ENCODE measurements at places on chromosomes 12 and 14.

GRCh38 chr12:15481846-15482245 is 159.5 kb downstream of the PTPRO start:
- H3K27me3 ChIP-seq: no peaks in the 10 kb centered on the region
- H3K27ac ChIP-seq: no peak overlapping the region
- no peaks in the 10 kb centered on the region for H3K4me1 ChIP-seq
- H3K36me3 ChIP-seq: no peaks in the 10 kb centered on the region
- H3K4me3 ChIP-seq: no peak overlapping the region

DNA sequence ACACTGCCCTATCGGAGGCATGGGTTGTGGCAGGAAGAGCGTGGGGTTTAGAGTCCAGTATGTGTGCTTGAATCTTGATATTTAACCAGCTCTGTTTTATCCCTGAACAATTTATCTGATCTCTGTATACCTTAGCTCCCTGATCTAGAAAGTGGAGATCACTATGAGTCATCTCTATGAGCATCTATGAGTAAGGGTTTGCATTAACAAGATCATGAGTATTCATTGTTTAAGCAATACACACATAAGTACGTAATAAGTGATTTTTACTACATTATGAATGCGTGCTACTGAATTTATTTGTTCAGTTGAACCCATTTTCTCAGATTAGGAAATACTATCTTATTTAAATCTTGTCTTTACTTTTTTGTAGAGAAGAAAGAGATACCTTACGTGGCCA is 49.4 kb downstream of the GPATCH2L start:
- no peak overlapping the region for H3K27ac ChIP-seq
- peak; percentile 38 for DNase-seq
- H3K27me3 ChIP-seq: no peaks in the 10 kb centered on the region
- H3K4me1 ChIP-seq: no peaks in the 10 kb centered on the region
- no peak overlapping the region for H3K4me3 ChIP-seq

GRCh38 chr14:75832621-75833297 is 149.0 kb downstream of the TGFB3 start:
- H3K4me3 ChIP-seq: no peak overlapping the region
- peak overlapping the region; percentile 48 for H3K27ac ChIP-seq
- no peaks in the 10 kb centered on the region for H3K36me3 ChIP-seq
- peaks cover 5% of the 10 kb centered on the region for H3K4me1 ChIP-seq
- H3K27me3 ChIP-seq: no peaks in the 10 kb centered on the region
- DNase-seq: no peak

GRCh38 chr14:24990050-24990449 is 59.9 kb downstream of the STXBP6 start:
- no peaks in the 10 kb centered on the region for H3K27me3 ChIP-seq
- DNase-seq: no peak
- H3K4me1 ChIP-seq: no peaks in the 10 kb centered on the region
- no peak overlapping the region for H3K27ac ChIP-seq
- H3K4me3 ChIP-seq: no peak overlapping the region

- no peaks in the 10 kb centered on the region for H3K27me3 ChIP-seq
- DNase-seq: no peak
- H3K4me3 ChIP-seq: no peak overlapping the region
- no peak overlapping the region for H3K27ac ChIP-seq
Measured at GRCh38 chr12:92945659-92946220, 16.6 kb upstream of the EEA1 start.

- peaks cover 5% of the 10 kb centered on the region for H3K27me3 ChIP-seq
- no peak for DNase-seq
- no peak overlapping the region for H3K4me3 ChIP-seq
- H3K4me1 ChIP-seq: no peaks in the 10 kb centered on the region
- no peak overlapping the region for H3K27ac ChIP-seq
- H3K36me3 ChIP-seq: no peaks in the 10 kb centered on the region
Measured at GRCh38 chr12:94730847-94731246, 80.5 kb upstream of the TMCC3 start.

GRCh38 chr12:56221232-56221756 is 428 bp downstream of the RNF41 start:
- H3K4me1 ChIP-seq: peaks cover 16% of the 10 kb centered on the region
- no peak for DNase-seq
- H3K27ac ChIP-seq: peak overlapping the region; percentile 94
- no peaks in the 10 kb centered on the region for H3K27me3 ChIP-seq
- H3K36me3 ChIP-seq: no peaks in the 10 kb centered on the region

DNA sequence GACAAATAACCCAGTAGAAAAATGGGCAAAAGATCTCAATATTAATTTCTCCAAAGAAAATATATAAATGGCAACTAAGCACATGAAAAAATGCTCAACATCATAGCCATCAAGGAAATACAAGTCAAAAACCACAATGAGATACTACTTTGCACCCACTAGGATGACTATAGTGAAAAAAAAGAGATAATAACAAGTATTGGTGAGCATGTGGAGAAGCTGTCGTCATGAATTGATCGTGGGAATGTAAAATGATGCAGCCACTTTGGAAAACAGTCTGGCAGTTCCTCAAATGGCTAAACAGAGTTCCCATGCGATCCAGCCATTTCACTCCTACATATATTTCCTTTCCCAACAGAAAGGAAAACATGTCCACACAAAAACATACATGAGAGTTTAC is 18.1 kb downstream of the JDP2 start:
- no peaks in the 10 kb centered on the region for H3K27me3 ChIP-seq
- no peaks in the 10 kb centered on the region for H3K4me1 ChIP-seq
- no peak for DNase-seq
- H3K27ac ChIP-seq: no peak overlapping the region

GRCh38 chr12:70426620-70427019 is 60.5 kb downstream of the KCNMB4 start:
- no peak for DNase-seq
- H3K27ac ChIP-seq: no peak overlapping the region
- H3K27me3 ChIP-seq: peaks cover 4% of the 10 kb centered on the region

- DNase-seq: no peak
- no peaks in the 10 kb centered on the region for H3K36me3 ChIP-seq
Measured at GRCh38 chr12:1864867-1865266, 44.5 kb downstream of the LRTM2 start.

DNA sequence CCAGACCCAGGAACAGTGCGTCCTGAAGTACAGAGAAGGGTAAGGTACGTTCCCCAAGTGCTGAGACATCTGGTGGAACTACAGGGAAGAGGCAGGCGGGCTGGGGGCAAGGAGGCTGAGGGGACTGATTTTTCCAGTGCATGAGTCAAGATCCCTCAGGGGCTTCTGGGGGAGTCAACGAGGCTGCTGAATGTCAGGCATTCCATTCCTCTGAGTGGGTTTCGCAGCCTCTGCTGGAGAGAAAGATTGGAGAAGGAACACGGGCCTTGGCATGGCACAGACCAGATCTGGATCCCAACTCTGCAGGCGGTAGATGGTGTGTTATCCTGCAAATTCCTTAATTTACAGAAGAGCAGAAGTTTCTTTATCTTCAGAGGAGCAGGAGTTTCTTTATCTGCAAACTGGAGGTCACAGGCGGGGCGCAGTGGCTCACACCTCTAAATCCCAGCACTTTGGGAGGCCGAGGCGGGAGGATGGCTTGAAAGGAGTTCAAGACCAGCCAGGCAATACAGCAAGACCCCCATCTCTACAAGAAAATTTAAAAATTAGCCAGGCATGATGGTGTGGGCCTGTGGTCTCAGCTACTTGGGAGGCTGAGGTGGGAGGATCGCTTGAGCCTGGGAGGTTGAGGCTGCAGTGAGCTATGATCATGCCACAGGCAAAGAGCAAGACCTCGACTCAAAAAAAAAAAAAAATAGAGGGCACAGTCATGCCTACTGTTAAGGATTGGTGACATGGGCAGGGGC is 132.6 kb upstream of the MAP1LC3B2 start:
- no peaks in the 10 kb centered on the region for H3K27me3 ChIP-seq
- H3K27ac ChIP-seq: peak overlapping the region; percentile 99
- H3K36me3 ChIP-seq: no peaks in the 10 kb centered on the region

- no peak for DNase-seq
- H3K36me3 ChIP-seq: no peaks in the 10 kb centered on the region
- H3K27me3 ChIP-seq: no peaks in the 10 kb centered on the region
- H3K4me3 ChIP-seq: no peak overlapping the region
- 0 out of 2 replicates have a peak, but pooled peaks cover 5% of the 10 kb centered on the region for H3K4me1 ChIP-seq
- H3K27ac ChIP-seq: peak overlapping the region; percentile 34
Measured at GRCh38 chr12:26239122-26239851, 43.9 kb downstream of the SSPN start.

- DNase-seq: no peak
- H3K4me1 ChIP-seq: no peaks in the 10 kb centered on the region
- H3K4me3 ChIP-seq: no peak overlapping the region
- no peak overlapping the region for H3K27ac ChIP-seq
- H3K36me3 ChIP-seq: no peaks in the 10 kb centered on the region
Measured at GRCh38 chr14:84777356-84777755, 752.6 kb upstream of the FLRT2 start.

DNA sequence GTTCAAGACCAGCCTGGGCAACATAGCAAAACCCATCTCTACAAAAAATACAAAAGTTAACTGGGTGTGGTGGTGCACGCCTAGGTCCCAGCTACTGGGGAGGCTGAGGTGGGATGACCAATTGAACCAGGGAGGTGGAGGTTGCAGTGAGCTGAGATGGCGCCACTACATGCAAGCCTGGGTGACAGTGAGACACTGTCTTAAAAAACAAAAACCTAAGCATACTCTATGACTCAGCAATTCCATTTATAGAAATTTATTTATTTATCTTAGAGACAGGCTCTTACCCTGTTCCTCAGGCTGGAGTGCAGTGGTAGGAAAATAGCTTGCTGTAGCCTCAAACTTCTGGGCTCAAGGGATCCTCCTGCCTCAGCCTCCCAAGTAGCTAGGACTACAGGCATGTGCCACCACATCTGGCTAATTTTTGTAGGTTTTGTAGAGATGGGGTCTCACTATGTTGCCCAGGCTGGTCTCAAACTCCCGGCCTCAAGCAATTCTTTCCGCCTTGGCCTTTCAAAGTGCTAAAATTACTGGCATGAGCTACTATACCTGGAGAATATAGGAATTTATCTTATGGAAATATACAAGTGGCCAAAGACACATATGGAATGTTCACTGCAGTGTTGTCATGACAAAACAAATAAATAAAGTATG is 43.3 kb downstream of the NCKAP5L start:
- H3K4me3 ChIP-seq: no peak overlapping the region
- H3K27ac ChIP-seq: no peak overlapping the region
- no peaks in the 10 kb centered on the region for H3K27me3 ChIP-seq

DNA sequence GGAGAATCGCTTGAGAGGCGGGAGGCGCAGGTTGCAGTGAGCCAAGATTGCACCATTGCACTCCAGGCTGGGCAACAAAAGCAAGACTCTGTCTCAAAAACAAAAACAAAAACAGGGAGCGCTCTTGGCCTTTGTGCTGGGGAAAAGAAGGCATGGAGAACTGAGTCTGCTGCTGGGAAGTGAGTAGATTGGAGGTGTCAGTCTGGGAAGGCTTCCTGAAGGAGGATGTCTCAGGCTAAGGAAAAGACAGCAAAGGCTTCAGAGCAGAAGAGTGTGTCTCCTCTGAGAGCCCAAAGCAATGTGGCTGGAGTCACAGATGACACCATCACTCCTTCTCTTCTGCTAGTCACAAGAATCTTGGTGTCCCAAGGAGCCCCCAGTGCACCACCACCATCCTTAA is 21.0 kb upstream of the KRT18 start:
- H3K27ac ChIP-seq: peak overlapping the region; percentile 100
- DNase-seq: no peak
- peaks cover 48% of the 10 kb centered on the region for H3K4me1 ChIP-seq
- H3K4me3 ChIP-seq: no peak overlapping the region
- no peaks in the 10 kb centered on the region for H3K36me3 ChIP-seq
- H3K27me3 ChIP-seq: no peaks in the 10 kb centered on the region

- H3K4me3 ChIP-seq: no peak overlapping the region
- H3K27me3 ChIP-seq: no peaks in the 10 kb centered on the region
- no peak for DNase-seq
- no peaks in the 10 kb centered on the region for H3K36me3 ChIP-seq
Measured at GRCh38 chr12:129564768-129565167, 339.1 kb downstream of the TMEM132D start.

- DNase-seq: no peak
- H3K4me3 ChIP-seq: no peak overlapping the region
- no peaks in the 10 kb centered on the region for H3K36me3 ChIP-seq
- no peaks in the 10 kb centered on the region for H3K27me3 ChIP-seq
- H3K4me1 ChIP-seq: peaks cover 14% of the 10 kb centered on the region
- no peak overlapping the region for H3K27ac ChIP-seq
Measured at GRCh38 chr14:75449696-75450095, 21.9 kb downstream of the JDP2 start.

GRCh38 chr14:99753225-99754140 is 39.7 kb upstream of the EML1 start:
- no peak for DNase-seq
- no peak overlapping the region for H3K27ac ChIP-seq
- H3K4me3 ChIP-seq: no peak overlapping the region
- H3K4me1 ChIP-seq: peaks cover 55% of the 10 kb centered on the region
- no peaks in the 10 kb centered on the region for H3K27me3 ChIP-seq

GRCh38 chr12:9742661-9743060 is 9.8 kb upstream of the CLECL1 start:
- H3K4me1 ChIP-seq: peaks cover 4% of the 10 kb centered on the region
- no peak overlapping the region for H3K27ac ChIP-seq
- no peaks in the 10 kb centered on the region for H3K27me3 ChIP-seq
- peak overlapping the region; percentile 14 for H3K4me3 ChIP-seq

- no peak overlapping the region for H3K4me3 ChIP-seq
- H3K36me3 ChIP-seq: no peaks in the 10 kb centered on the region
- no peak for DNase-seq
- H3K27ac ChIP-seq: no peak overlapping the region
- H3K27me3 ChIP-seq: no peaks in the 10 kb centered on the region
- peaks cover 3% of the 10 kb centered on the region for H3K4me1 ChIP-seq
Measured at GRCh38 chr12:113326775-113327395, 8.0 kb downstream of the SLC8B1 start.

GRCh38 chr14:64717870-64718269 is 13.6 kb downstream of the PLEKHG3 start:
- no peaks in the 10 kb centered on the region for H3K27me3 ChIP-seq
- no peak for DNase-seq
- H3K36me3 ChIP-seq: no peaks in the 10 kb centered on the region
- H3K4me3 ChIP-seq: no peak overlapping the region
- peaks cover 42% of the 10 kb centered on the region for H3K4me1 ChIP-seq

- H3K4me1 ChIP-seq: peaks cover 16% of the 10 kb centered on the region
- no peaks in the 10 kb centered on the region for H3K36me3 ChIP-seq
- no peak for DNase-seq
- no peaks in the 10 kb centered on the region for H3K27me3 ChIP-seq
- no peak overlapping the region for H3K4me3 ChIP-seq
- no peak overlapping the region for H3K27ac ChIP-seq
Measured at GRCh38 chr12:118304093-118304492, 68.6 kb downstream of the TAOK3 start.

- H3K27me3 ChIP-seq: no peaks in the 10 kb centered on the region
- no peak for DNase-seq
- no peaks in the 10 kb centered on the region for H3K4me1 ChIP-seq
- H3K36me3 ChIP-seq: no peaks in the 10 kb centered on the region
- no peak overlapping the region for H3K27ac ChIP-seq
Measured at GRCh38 chr14:99668307-99669295, 15.5 kb upstream of the CYP46A1 start.

Measured in Panc1 (cell line).